Camera-type eye (tissue), 1 donor: ENCODE measurements at places on chromosomes 7 and 10. TPM values are rescaled to one million over a fixed set of nuclear protein-coding genes. Genes with fewer than 3 reads are reported as not detected.

The HMX3 gene
- total RNA-seq: 1.1 TPM

The ADCY1 gene
- 43.0 TPM for total RNA-seq

The FKBP6 gene
- total RNA-seq: not detected

The PLAU gene
- 8.1 TPM for total RNA-seq

The PAX4 gene
- total RNA-seq: not detected

The IL15RA gene
- total RNA-seq: 3.2 TPM

The ANKRD22 gene
- total RNA-seq: 0.44 TPM

The KCNIP2 gene
- total RNA-seq: 12.5 TPM
